ENCODE measurements at places on chromosomes 12 and 14. TPM values are rescaled to one million over a fixed set of nuclear protein-coding genes. Genes with fewer than 3 reads are reported as not detected.

The RNASE1 gene
- total RNA-seq, result not detected

The CD27 gene
- 115 TPM for total RNA-seq

GRCh38 chr14:24232645-24233537 lies at the start of gene GMPR2:
Gene GMPR2, plus strand, starts transcription at chr14:24232929. Its CDS starts 325 bp downstream, at chr14:24233254.
- H3K36me3 ChIP-seq, result peaks cover 39% of the 10 kb centered on the region
- peak within 1 kb of the TSS; percentile 93 for H3K27ac ChIP-seq
- no peaks in the 10 kb centered on the region for H3K27me3 ChIP-seq

DNA sequence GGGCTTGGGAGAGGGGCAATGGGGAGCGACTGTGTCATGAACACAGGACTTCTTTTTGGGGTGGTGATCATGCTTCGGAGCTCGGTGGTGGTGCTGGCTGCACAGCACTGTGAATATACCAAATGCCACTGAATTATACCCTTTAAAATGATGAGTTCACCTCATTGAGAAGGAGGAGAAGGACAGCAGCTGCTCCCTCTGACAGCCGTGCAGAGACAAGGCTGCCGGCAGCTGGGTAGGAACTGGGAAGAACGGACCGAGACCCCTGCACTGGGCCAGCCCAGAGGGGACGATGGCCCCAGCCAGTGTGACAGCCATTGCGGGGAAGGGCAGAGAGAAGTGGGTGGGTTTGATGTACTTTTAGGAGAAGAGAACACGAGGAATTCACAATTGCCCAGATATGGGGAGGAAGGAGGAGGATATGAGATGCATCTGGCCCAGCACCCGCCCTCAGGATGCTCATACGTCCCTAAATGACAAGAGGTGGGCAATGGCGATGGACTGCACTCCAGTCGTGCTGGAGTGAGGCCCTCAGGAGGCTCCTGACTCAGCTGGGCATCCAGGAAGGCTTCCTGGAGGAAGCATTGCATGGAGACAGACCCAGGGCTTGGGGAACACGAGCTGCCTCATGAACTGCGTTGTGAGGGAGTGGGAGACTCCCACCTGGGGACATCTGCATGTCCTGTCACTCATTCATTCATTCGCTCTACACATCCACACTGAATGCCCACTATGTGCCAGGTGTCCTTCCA lies 64.3 kb upstream of the C14orf180 start:
- no peaks in the 10 kb centered on the region for H3K36me3 ChIP-seq
- no peaks in the 10 kb centered on the region for H3K4me1 ChIP-seq
- no peak overlapping the region for H3K27ac ChIP-seq

The RTN1 gene
- not detected for total RNA-seq

DNA sequence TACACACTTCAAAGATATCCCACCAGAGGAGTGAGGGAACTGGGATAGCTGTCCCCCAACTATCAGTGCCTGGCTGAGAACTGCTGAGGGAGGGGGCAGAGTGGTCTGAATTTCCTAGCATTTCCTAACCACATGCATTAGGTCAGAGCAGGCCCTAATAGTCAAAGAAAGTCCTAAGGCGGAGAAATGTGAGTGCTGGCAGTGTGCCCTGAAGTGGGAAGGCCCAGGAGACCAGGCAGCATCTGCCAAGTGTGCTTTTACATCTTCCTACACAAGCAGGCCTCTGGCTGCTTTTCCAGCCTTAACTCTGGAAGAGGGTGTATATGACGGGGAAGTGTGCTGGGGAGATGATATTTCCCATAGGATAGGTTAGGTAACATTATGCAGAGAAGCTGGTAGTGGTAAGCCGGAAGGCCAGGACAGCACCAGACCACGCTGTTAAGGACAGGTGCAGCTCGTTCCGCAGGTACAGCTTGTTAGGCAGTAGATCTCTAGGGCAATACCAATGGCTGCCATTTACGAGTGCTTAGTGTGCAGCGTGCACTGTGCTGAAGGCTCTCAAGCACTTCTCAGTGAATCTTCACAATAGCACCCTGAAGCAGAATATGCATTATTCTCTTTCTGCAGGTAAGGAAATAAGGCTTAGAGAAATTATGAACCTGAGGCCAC lies 9.1 kb upstream of the CCDC198 start:
- H3K27ac ChIP-seq, result no peak overlapping the region

DNA sequence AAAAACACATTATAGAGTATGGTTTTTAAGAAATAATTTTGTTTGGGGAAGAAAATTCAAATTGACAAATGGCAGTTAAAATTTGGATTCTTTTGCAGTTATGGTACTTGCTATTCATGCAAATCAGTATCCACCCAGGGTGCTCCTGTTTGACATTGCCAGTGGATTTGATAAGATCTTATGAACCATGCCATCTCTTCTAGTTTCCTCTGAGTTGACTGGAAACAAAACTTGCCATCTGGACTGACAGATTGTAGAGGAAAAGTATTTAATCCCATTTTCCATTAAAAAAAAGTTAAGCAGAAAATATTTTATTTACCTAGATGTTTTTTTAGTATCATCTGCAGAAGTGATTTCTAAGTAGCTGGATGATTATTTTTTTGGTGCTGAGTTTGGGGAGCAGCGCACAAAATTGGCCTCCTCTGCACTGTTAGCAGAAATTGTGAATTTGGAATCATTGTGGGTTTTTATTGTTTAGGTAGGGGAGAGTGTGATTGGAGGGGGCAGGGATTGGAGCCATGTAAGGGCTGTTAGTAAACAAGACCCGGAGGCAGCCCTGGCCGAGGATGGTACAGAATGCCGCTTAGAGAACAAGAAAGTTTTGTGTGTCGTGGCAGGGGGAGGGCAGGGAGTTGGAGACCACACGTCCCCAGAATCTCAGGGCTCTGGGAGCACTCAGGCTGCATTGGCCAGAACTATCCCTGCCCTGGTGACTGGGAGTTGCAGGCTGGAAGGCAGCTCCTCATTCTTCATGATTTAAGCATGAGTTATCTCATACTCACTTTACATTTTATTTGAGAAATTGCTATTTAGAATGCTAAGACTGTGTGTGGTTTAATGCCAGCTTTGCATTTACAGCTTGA lies 56.6 kb downstream of the WDR20 start:
- H3K4me3 ChIP-seq, result no peak overlapping the region
- H3K4me1 ChIP-seq, result peaks cover 37% of the 10 kb centered on the region
- DNase-seq, result no peak
- H3K36me3 ChIP-seq, result peaks cover 48% of the 10 kb centered on the region

GRCh38 chr14:35292770-35293561 lies 784 bp downstream of the PSMA6 start:
- no peak for DNase-seq
- H3K27me3 ChIP-seq, result no peaks in the 10 kb centered on the region
- H3K27ac ChIP-seq, result peak overlapping the region; percentile 96
- H3K4me1 ChIP-seq, result peaks cover 44% of the 10 kb centered on the region
- H3K36me3 ChIP-seq, result peaks cover 36% of the 10 kb centered on the region

The OTOGL gene
- not detected for total RNA-seq

The NFE2 gene
- not detected for total RNA-seq

- H3K27me3 ChIP-seq, result no peaks in the 10 kb centered on the region
- H3K4me3 ChIP-seq, result peak overlapping the region; percentile 1
- H3K4me1 ChIP-seq, result peaks cover 51% of the 10 kb centered on the region
- DNase-seq, result peak; percentile 49
- peak overlapping the region; percentile 77 for H3K27ac ChIP-seq
These were observed 7.7 kb downstream of the DAZAP2 start for GRCh38 chr12:51246254-51246853.

GRCh38 chr14:23481979-23482822 lies 12.7 kb downstream of the NGDN start:
- no peaks in the 10 kb centered on the region for H3K27me3 ChIP-seq
- DNase-seq, result no peak
- no peak overlapping the region for H3K4me3 ChIP-seq
- no peak overlapping the region for H3K27ac ChIP-seq
- peaks cover 16% of the 10 kb centered on the region for H3K36me3 ChIP-seq
- H3K4me1 ChIP-seq, result peaks cover 5% of the 10 kb centered on the region

DNA sequence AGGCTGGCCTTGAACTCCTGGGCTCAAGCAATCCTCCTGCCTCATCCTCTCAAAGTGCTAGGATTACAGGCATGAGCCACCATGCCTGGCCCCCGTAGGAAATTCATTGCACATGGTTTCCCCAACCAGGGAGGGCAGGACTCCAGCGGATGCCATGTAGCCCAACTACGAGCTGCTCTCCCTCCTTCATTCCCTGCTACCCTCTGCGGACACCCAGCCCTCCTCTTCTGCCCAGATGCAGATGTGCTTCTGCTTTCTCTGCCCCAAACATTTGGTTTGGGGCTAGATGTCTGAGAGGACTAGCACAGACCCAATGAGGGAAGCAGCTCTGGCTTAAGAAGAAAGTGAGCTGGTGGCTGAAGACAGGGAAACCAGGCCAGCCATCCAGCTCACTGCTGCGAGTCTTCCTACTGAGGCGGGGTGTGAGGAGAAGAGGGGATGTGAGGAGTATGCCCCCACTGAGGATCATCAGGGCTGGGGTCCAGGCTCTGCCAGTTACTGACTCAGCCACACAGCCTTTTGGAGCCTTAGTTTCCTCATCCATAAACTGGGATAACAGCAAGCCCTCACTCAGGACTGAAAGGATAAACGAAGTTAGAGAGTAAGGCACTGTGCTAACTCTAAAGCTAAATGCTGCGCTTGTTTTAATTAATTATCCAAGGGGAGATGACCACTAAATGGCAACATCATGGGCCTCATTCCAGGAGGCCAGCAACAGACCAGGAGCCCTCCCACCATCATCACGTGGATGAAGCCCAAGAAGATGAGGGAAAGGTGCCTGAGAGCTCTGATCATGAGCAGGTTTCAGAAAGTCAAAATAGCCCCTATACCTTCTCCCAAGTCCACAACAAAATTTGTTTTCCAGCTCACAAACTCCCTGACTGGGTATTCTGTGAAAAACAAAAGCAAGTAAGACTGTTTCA lies 10.9 kb downstream of the CTDSP2 start:
- H3K4me3 ChIP-seq, result peak overlapping the region; percentile 51
- DNase-seq, result no peak
- H3K27ac ChIP-seq, result peak overlapping the region; percentile 84

DNA sequence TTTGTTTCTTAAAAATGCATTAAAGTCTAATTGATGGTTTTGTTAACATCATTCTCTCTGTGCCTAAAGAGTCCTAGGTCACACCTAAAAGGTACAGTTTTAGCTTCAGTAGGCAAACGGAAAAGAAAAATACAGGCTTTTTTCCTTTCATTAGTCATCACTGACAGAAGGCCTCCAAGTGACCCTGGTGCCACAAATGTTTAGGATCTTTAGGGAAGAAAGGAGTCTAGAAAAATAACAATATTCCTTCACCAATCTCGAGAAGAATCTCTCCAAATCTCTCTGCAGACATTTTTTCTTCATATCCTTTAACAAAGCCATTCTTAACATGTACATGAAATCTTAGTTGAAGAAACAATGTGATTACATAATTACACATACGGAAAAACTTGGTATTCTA lies 2.0 kb downstream of the DENND5B start:
- peaks cover 57% of the 10 kb centered on the region for H3K27me3 ChIP-seq
- H3K4me1 ChIP-seq, result peaks cover 10% of the 10 kb centered on the region
- peaks cover 4% of the 10 kb centered on the region for H3K36me3 ChIP-seq
- no peak overlapping the region for H3K27ac ChIP-seq
- DNase-seq, result no peak
- peak overlapping the region; percentile 78 for H3K4me3 ChIP-seq

GRCh38 chr12:54126696-54127537 lies 61.9 kb downstream of the SMUG1 start:
- no peak for DNase-seq
- no peaks in the 10 kb centered on the region for H3K36me3 ChIP-seq
- H3K4me1 ChIP-seq, result peaks cover 9% of the 10 kb centered on the region
- H3K27ac ChIP-seq, result no peak overlapping the region
- H3K27me3 ChIP-seq, result peaks cover 86% of the 10 kb centered on the region
- no peak overlapping the region for H3K4me3 ChIP-seq

The CCDC91 gene
- 23.2 TPM for total RNA-seq

DNA sequence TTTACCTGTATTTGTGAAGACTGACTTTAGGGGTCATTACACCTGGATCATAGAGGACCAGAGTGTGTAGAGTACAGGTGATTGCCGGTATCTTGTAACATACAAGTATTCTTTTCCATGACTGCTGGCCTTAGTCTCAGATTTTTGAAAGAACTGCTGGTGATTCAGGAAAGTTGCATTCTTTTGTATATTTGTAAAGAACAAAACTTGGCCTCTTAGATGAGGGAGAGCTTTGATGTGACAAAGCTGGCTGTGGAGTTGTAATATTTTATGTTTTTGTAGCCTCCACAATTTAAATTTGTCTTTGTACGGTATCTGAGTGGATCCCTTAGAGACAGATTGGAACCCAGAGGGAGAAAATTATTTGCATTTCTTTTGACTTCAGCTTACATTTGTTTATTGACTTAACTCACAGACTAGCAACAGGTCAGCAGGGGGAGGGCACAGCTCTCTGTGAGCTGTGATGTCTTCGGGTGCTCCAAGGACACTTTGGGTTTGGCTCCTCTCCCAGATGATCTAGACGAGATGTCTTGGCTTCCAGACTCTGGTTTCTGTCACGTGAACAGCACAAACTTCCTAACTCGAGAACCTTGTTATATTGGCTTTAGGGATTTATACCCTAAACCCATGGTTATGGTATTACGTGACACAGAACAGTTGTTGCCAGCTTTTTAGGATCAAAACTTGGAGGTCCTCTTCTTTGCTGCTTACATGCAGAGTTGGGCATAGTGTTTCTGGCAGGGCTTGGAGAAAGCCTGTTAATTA lies 65.9 kb downstream of the DAAM1 start:
- H3K36me3 ChIP-seq, result no peaks in the 10 kb centered on the region
- H3K27ac ChIP-seq, result no peak overlapping the region
- DNase-seq, result no peak
- no peaks in the 10 kb centered on the region for H3K4me1 ChIP-seq

- H3K27me3 ChIP-seq, result peaks cover 28% of the 10 kb centered on the region
- H3K4me3 ChIP-seq, result no peak overlapping the region
- no peaks in the 10 kb centered on the region for H3K4me1 ChIP-seq
- peaks cover 2% of the 10 kb centered on the region for H3K36me3 ChIP-seq
These were observed 42.4 kb downstream of the CKAP4 start for GRCh38 chr12:106205208-106206069.

- no peak overlapping the region for H3K27ac ChIP-seq
- H3K4me3 ChIP-seq, result no peak overlapping the region
- H3K27me3 ChIP-seq, result no peaks in the 10 kb centered on the region
- no peaks in the 10 kb centered on the region for H3K4me1 ChIP-seq
- H3K36me3 ChIP-seq, result no peaks in the 10 kb centered on the region
These were observed 219.7 kb upstream of the PRICKLE1 start for GRCh38 chr12:42809226-42809625.

DNA sequence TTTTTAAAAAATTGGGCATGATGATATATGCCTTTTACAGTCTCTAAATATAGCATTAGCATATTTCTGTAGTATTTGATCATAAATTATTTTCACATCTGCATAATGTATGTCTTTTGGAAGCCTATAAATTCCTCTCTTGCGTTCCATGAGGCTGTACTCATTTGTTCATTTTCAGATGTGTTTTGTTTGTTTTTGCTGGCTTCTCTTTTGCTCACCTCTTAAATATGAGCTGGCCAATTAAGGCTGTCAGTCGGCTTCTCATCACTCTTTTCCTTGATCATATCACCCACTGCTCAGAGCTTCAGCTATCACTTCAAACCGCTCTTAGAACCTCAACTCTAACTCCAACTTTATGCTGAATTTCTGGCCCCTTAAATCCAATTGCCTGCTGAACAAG lies 6.6 kb downstream of the TMEM263 start:
- no peaks in the 10 kb centered on the region for H3K27me3 ChIP-seq
- H3K4me3 ChIP-seq, result no peak overlapping the region
- H3K4me1 ChIP-seq, result peaks cover 27% of the 10 kb centered on the region

GRCh38 chr12:49089821-49090773 lies 4.5 kb downstream of the DHH start:
- DNase-seq, result peak; percentile 33
- H3K4me3 ChIP-seq, result peak overlapping the region; percentile 66
- H3K27me3 ChIP-seq, result peaks cover 60% of the 10 kb centered on the region

Measured in activated CD4-positive, alpha-beta T cell treated with anti-CD3 and anti-CD28 coated beads, Interleukin-2, amount 10 ng/mL, durations not matched to agents 7 days and 5 days (primary cell).